ENCODE measurements at places on chromosomes 11 and 22.

DNA sequence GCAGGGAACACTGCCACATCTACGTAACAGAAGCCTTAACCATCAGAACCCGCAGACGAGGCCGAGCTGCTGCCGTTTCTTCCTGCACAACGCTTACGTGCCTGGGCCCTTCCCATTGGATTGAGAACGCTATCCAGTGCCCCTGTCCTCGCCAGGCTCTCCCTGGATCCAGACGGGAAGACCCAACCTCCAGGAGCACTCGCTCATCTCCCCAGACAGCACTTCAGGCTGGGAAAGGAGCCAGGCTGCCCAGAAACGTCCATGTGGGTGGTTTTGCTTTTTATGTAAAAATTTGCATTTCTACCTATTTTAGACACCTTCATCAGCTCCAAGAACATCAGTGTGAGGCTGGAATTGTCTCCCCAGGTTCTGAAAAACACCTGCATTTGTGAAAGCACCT lies 7.3 kb upstream of the CRYBB3 start:
- DNase-seq = peak; percentile 64

GRCh38 chr11:104524254-104524653 lies 360.3 kb upstream of the PDGFD start:
- DNase-seq = no peak

DNA sequence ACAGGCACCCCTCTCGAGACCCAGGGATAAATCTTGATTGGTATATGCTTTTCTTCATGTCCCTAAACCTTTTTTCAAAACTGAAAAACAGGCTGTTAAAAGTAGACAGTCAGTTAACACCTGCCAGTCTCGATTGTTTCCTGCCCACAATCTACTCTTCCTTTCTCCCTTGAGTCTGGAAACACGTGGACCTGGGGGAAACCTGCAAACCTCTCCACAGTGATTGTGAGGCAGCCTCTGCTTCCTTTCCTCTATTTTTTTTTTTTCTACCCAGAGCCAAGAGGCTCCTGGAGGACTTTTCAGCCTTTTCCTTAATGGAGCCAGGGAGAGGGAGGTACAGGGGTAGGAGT lies 69.4 kb upstream of the CLMP start:
- DNase-seq = no peak

GRCh38 chr22:44063462-44064371 lies 39.6 kb downstream of the PARVB start:
- DNase-seq = no peak

DNA sequence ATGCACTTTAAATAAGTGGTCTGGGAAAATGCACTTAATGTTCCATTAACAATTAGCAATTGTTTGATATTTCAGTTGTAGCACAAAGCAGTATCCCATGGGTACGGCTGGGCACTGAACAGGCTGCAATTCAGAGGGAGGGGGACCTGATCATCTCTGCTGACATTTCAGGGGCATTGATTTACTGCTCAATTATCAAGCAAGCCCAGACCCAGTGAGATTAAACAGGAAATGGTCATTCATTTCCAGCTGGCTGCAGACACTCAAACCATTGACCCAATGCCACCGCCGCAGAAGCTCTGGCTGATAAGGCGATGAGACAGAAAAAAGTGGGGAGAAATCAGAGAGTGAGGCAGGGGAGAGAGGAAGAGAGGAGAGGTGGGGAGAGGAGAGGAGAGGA lies 1.2 kb downstream of the GPR83 start:
- no peak for DNase-seq

DNA sequence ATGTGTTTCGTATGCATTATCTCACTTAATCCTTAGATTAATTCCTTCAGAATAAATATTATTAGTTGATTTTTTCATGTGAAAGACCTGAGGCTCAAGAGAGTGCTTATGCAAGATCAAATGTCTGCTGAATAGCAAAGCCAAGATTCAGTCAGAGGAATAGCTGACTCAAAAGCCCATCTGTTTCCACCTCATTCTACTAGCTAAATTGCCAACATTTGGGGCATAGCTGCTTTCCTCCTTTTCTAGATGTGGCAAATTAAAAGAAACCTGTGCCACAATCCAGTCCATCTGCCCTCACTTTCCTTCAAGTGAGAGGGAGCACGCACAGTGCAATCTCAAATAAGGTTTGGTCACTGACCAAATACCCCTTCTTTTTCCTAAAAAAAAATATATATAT lies 121.1 kb downstream of the PAX6 start:
- DNase-seq = no peak

- no peak for DNase-seq
Measured at GRCh38 chr11:130641876-130642275, 193.4 kb downstream of the ADAMTS15 start.

GRCh38 chr22:44357966-44358465 lies 45.3 kb upstream of the SHISAL1 start:
- DNase-seq = no peak

DNA sequence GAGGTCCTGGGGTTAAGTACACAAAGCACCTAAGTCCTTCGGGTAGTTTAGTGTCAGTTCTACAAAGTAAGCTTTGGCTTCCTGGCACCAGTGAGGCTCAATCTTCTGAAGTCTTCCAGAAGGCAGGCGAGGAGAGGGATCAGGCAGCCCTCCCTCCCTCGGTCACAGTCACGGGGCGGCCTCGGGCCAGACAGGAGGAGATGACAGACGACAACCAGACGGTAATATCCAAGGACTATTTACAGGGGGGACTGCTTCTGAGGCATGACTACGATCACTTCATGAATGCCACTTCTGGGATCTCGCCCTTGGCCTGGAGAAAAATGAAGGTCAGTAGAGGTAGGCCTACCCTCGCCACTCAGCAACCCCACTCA lies 383 bp upstream of the TMEM223 start:
- DNase-seq = no peak

DNA sequence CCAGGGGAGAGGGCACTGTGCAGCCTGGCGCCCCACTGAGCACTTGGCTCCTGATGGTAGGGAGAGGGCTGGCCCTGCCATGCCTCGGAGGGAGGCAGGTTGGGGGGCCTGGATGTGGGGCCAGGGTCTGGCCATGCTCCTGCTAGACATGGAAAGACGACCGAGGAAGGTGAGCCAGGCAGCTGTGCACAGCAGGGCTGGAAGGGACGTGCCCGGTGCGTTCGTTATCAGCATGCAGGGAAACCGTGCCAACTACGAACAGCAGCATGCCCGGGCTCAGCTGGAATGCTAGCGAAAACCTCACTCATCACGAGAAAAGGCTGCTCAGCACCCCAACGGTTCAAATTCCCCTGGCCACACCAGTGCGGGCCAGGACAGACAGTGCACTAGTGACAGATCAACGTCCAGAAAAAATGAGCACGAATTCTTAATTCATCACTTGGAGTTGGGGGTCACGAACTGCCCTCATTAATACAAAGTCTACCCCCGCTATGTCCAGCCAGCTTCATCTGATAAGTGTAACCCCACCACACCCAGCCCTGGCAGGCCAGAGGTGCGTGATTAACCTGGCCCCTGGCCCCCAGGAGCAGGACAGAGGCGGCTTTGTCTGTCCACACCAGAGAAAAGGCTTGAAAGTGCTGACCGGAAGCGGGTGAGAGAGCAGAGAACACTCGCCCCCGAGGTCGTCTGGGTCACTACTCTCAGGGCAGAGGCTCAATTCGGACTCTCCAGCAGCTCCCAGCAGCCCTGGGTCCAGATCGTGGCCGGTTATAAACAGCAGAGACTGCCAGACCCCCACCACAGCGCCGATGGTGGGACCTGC lies 84.2 kb downstream of the CELSR1 start:
- no peak for DNase-seq

GRCh38 chr11:128920666-128921065 lies 22.0 kb downstream of the TP53AIP1 start:
- DNase-seq = no peak

- peak; percentile 20 for DNase-seq
Measured at GRCh38 chr11:75279273-75279672, 38.7 kb downstream of the TPBGL start.

- no peak for DNase-seq
Measured at GRCh38 chr11:86117712-86118063, 48.8 kb upstream of the PICALM start.

DNA sequence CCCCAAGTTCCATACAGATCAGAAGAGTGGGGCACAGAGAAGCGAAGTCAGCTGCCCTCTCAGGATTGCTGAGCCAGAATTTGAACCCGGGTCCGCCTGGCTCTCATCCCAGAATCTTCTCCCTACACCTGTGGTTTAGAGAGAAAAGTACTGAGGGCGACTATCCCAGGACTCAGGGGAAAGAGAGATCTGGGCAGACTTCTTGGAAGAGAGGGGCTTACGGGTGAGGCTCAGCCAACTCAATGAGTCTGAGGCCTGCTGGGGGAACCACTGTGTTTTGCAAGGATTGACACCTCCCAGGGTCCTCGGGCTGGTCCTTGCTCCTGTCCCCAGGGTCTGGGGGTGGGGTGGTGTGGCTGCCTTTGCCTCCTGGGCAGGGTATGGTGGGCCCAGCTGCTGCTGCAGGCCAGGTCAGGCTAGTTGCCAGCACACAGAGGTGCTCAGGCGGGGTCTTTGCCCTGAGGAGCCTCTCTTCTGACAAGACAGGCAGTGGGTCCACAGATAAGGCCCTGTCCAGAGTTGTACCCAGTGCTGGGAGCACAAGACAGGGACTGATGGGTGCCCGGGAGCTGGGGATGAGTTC lies 1.2 kb downstream of the CAPN5 start:
- DNase-seq = no peak

DNA sequence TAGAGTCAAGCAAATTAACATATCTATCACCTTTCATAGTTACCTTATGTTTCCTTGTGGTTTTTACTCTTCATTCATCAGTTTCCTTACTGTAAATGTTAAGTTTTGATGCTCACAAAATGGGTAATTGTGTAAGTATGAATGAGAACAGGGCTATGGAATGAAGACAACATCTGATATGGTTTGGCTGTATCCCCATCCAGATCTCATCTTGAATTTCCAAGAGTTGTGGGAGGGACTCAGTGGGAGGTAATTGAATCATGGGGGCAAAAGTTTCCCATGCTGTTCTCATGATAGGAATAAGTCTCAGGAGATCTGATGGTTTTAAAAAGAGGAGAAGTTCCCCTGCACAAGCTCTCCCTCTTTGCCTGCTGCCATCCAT lies 107.6 kb downstream of the CCDC34 start:
- no peak for DNase-seq

GRCh38 chr11:26847459-26847858 lies 125.6 kb upstream of the SLC5A12 start:
- DNase-seq = no peak
